ENCODE measurements at places on chromosomes 2 and 18.

DNA sequence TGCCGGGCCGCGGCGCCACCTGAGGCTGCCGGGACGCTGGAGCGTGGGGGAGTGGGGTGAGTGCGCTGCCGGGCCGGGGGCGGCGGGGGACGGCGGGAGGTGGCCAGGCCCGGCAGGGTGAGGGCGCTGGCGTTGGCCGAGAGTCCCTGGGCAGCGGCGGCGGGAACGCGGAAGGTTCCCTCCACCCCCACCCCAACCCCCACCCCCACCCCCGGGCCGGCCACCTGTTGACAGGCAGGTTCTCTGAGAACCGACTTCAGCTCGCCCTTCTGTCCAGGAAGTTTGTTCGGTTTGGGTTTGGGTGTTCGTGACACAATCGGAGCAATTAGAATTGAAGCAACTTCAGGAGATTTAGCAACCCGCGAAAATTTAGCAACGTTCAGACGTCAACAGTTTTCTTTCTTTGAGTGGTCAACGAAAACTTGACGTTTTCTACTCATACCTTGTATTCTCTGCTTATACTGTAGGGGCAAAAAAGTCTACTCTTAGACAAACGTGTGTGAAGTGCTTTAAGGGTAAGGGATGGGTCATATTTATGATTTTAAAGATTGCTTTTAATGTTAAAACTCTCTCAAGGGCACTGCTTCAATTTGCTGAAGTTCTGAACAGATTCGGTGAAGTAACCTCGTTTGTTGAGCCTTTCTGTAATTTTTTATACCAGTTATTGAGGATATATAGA, 9.3 kb downstream of the OTX1 start:
- DNase-seq, result no peak

DNA sequence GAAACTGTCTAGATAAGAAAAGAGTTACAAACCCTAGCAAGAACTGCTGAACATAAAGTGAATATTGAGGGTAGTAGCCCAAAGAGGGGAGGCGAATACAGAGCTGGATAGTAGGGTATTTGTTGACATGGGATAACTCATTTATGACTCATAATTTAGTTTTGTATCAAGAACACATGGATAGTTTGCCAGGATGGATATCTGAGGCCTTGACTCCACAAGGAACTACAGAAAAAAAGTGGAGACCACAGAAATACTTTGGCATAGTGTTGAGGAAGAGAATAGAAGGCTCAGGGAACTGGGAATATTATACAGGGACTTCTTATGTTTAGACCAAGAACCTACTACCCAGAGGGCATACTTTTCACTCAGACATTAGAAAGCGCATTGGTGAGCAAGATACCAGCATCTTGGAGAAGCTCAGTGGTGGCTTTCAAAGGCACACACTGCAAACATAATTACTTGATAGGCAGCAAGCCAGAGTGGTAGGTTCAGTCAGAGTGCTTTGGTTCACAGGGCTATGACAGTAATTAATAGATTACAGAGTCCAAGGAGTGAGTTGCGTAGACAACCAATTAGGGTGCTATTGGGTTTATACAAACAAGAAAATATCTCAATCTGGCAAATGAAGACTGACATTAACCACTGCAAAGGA, 51.9 kb upstream of the ZBTB7C start:
- DNase-seq, result no peak

GRCh38 chr2:95240091-95240490, 32.8 kb downstream of the ZNF892 start:
- no peak for DNase-seq

DNA sequence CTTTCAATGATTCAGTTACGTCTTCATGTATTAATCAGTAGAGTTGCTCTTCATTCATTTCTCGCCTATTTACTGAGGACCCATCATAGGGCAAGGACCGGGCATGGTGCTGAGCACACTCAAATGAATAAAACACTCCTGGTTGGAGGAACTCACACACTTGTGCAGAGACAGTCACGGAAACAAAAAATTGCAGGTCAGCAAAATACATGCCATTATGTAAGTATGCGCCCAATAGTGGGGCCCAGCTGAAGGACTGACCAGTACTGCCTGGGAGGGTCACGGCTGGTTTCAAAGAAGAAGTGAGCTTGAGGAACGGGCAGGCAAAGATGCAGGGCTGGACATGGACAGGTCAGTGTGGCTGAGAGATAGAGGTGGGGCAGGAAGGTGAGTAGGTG, 102.9 kb downstream of the DDX1 start:
- DNase-seq, result no peak

DNA sequence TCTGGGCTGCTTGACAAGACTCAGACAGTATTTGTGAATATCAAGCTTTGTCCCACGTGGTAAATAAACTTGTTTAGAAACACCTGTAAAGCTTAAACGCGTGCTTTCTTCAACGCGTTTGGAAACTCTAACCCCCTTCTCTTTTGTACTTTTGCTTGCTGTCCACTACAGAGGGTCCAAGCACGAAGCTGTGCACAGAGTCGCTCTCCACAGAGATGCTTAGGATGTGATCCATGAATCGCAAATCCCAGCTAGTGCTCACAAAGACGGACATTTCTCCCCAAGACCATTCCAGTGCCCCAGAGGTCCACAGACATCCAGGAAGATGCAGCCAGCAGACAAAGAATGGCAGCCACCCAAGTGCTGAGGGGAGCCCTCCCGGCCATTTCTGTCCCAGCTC, at the start of gene GPR45:
Gene GPR45 (plus strand): TSS at position 301 of the 400 bp plus-strand sequence. CDS start 116 bp downstream, outside the sequence.
- DNase-seq, result no peak
